ENCODE measurements at places on chromosomes 5 and 9. TPM values are rescaled to one million over a fixed set of nuclear protein-coding genes. Genes with fewer than 3 reads are reported as not detected.

The TMEM174 gene
- not detected for polyA plus RNA-seq

The CCDC192 gene
- polyA plus RNA-seq, result not detected

The GLRA1 gene
- not detected for polyA plus RNA-seq

The DPYSL3 gene
- polyA plus RNA-seq, result not detected

The FAM81B gene
- polyA plus RNA-seq, result not detected

The OR1J2 gene
- not detected for polyA plus RNA-seq

The NDUFS4 gene
- 89.3 TPM for polyA plus RNA-seq

The SWI5 gene
- polyA plus RNA-seq, result 27.8 TPM

The PIGO gene
- 26.4 TPM for polyA plus RNA-seq

The ZNF608 gene
- not detected for polyA plus RNA-seq

The ADCY2 gene
- polyA plus RNA-seq, result not detected

The PCDHB12 gene
- polyA plus RNA-seq, result not detected

DNA sequence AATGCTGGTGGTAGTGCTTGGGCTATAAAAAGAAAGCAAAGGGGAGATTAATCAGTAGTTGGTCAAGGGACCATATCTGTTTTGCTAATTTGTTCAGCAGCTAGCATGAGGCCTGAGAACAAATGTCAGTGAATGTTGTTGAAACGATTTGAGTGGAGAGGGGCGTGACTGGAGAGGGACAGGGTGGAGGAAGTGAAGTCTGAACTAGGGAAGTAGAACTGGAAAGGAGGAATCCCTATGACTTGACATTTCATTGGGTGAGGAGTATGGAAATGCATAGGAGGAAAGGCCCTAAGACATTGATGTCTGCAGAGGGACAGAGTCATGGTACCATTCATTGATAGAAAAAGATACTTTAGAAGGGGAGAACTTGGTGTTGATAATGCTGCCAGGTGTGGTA lies 19.7 kb downstream of the TLE4 start:
- no peak for DNase-seq

DNA sequence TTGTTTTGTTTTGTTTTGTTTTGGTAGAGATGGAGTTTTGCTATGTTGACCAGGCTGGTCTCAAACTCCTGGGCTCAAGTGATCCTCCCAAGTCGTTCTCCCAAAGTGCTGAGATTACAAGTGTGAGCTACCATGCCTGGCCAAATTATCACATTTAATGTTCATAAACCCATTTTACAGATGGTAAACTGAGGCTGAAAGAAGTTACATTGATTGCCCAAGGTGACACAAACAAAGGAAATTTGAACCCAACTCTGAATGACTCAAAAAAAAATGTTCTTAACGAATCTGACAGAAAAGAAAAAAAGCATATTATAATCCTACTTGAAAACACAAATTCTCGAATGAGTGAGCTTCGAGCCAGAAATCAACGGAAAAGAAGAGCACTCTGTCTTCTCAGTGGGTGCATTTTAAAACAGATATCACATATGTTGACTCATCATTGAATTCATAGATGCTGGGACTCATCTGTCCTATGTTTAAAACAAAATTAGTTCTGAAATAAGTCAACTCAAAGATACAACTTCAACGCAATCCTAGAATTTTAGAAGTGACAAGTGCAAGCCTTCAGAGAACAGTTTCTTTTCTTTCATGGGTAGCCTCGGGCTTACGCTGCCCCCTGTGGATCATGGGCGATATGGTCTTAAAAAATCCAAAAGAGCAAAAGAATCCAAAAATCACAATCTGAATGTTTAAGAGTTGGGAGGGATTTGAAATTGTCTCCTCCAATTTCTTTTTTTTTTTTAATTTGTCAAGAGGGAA lies 28.4 kb downstream of the TIMD4 start:
- peak; percentile 68 for DNase-seq

GRCh38 chr5:180613188-180613813 lies 22.0 kb upstream of the SCGB3A1 start:
- DNase-seq, result no peak

DNA sequence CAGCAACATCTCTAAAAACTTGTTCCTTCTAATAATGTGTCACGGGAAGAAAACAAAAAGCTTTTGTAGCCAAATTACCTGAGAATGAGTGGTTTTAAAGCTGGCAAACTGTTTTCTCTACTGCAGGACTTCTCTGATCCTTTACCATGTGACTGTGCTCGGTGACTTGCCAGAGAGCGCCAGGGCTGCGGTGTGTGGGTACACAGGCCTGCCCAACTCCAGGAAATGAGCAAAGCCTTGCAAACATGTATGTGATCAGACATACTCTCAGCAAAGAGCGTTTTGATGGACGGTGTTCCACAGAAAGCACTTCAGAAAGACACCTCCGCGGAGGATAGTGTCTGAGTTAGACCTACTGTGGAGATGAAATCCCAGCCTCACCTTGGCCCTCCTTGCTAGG lies 157.3 kb downstream of the SPOCK1 start:
- DNase-seq, result no peak

DNA sequence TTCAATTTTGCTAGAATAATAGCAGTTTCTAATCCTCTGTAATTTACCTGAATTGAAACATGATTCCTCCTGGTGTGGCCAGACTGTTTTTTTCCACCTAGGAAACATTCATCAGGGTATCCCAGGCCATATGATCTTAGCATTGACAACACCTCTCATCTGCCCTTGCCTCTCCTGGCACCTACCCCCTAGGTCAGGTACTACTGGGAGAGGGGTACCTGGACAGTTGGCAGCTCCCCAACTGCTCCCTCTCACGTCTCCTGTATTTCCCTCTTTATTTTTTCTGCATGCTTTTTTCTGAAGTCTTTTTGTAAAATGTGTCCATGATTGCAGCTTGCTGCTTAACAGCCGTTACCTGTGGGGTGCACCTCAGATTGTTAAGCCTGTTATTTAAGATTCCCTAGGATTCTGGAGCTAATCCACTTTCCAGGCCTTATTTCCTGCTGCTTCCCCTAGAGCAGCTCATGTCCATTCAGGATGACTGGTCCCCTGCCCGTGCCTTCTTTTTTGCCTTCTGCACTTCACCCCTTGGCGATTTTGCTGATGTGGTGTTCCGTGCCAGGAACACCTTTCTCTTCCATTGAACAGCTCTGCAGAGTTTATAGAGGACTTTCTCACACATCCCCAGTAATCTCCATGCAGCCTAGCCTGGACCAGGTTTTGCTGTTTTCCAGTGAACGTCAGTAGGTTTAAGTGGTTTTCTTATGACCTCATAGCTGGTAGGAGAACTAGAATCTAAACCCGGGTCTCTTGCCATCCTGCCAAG lies 33.6 kb downstream of the SNX30 start:
- no peak for DNase-seq

DNA sequence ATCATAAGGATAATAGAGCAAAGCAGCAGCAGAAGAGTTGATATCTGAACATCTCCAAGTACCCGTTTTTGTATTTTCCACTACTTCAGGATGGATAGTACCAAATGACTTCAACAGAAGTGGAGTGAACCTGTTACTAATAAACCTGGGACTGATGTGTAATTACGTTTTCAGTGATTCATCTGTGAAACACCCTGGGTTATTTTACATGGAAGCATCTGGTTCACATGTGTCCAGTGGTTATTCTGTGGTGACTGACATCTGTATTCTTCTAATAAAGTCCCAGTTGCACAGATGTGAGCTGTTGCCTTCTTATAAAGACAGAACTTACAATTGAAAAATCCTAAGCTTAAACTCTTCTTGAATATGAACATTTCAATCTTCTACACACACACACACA lies 139.7 kb upstream of the VCAN start:
- no peak for DNase-seq

- DNase-seq, result no peak
Observed at GRCh38 chr5:117713585-117714198, 1139.1 kb upstream of the SEMA6A start.

GRCh38 chr9:85859765-85860164 lies 81.2 kb upstream of the NAA35 start:
- no peak for DNase-seq

DNA sequence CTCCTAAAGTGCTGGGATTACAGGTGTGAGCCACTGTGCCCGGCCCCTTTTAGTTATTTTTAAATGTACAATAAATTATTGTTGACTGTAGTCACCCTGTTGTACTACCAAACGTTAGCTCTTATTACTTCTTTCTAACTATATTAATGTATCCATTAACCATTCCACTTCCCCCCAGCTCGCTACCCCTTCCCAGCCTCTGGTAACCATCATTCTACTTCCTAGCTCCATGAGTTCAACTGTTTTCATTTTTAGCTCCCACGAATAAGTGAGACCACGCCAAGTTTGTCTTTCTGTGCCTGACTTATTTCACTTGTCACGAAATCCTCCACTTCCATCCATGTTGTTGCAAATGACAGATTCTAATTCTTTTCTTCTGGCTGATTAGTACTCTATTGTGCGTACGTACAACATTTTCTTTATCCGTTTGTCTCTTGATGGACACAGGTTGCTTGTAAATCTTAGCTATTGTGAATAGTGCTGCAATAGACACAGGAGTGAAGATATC lies 6.5 kb downstream of the LURAP1L start:
- DNase-seq, result no peak

GRCh38 chr9:114228016-114228808 lies 72.9 kb downstream of the COL27A1 start:
- no peak for DNase-seq

DNA sequence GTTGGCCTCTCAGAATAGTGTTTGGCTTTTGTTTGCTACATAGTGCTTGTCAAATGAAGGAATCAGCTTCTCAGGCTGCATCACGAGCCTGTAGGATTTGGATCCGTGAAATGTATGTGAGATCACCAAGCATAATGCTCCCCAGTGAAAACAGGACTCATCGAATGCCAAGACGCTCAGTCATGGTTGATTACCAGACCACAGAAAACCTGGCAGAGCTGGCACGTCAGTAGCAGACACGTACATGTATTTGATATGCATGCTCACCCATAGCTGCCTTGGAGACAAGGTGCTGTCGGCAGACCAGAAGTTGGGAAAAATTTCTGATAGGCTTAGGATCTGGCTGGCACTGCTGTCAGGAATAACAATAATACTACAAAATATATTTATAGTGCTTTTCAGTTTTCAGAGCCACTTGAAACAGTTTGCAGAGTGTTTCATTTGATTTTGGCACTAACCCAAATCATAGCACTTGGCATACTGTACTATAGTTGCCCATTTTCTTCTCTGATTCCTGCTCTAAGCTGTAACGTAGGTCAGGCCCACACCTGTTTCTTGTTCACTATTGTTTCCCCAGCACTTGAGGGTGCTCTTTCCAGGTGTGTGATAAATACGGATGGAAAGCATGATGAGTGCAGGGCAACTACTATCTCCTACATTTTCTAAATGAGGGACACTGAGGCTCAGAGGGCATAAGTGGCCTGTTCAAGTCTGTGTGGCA lies 226.1 kb downstream of the NR3C1 start:
- no peak for DNase-seq

GRCh38 chr5:56977822-56978221 lies 25.9 kb upstream of the MIER3 start:
- no peak for DNase-seq

GRCh38 chr5:91487420-91487819 lies 104.3 kb upstream of the ARRDC3 start:
- no peak for DNase-seq

GRCh38 chr5:136174021-136174659 lies 18.8 kb downstream of the SMIM32 start:
- no peak for DNase-seq

GRCh38 chr9:120841930-120842684 lies 615 bp downstream of the PSMD5 start:
- no peak for DNase-seq

DNA sequence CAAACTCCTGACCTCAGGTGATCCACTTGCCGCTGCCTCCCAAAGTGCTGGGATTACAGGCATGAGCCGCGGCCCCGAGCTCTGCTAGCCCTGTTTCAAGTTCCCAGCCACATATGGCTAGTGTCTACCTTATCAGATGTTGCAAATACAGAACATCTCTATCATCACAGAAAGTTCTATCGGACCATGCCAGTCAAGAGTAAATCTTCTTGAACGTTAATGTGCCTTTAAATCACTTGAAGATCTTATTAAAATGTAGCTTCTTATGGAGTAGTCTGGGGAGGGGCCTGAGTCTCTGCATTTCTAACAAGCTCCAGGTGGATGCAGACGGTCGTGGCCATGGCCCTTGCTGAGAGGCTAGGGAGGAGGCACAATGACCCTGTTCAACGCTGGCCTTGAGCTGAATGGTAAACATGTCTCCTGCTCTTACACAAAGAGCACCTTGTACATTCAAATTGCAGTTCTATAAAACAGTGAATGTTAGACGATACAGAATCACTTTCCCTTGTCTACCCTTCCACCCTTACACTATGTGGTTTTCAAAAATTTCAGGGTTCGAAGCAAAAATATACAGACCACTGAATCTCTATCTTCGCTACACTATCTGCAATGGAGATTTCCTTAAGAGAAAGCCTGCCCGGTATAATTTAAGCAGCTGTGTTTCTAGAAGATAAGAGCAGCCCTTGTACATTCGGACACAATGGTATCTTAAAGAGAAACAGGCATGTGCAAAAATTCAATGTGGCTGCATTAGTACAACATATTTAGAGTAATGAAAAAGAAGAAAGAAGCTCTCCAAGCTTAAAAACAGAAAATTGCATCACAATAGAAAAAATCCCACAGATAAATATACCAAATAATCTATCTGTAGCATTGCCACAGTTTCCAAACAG lies 114.1 kb downstream of the FRMD3 start:
- no peak for DNase-seq

- no peak for DNase-seq
Observed at GRCh38 chr9:4750023-4750673, 9.1 kb upstream of the AK3 start.

DNA sequence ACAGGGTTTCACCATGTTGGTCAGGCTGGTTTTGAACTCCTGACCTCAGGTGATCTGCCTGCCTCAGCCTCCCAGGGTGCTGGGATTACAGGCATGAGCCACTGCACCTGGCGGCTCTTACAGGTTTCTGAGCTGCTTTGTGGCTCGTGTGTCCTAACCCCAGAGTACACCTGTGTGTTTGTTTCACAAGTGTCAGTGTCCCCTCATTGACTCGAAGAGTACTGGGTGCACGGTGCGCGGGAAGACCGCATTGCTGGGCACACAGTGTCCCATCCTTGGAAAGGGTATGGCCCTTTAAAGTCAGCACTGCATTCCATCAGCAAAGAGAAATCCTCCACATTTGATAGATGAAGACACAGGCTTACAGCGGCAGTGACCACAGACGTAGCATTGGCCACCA lies 23.8 kb downstream of the NDST1 start:
- no peak for DNase-seq

DNA sequence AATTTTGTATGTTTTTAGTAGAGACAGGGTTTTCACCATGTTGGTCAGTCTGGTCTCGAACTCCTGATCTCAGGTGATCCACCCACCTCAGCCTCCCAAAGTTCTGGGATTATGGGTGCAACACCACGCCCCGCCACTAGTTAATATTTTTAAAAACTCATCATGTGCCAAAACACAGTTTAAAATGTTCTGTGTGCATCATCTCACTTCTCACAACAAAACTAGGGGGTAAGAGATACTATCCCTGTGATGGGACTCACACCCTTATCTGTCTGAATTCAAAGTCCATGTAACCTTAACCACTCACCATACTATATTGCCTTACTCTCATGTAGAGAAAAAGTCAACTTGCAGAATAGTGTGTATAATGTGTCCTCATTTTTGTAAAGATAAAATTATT lies 2.6 kb downstream of the PKD2L2 start:
- DNase-seq, result no peak

- no peak for DNase-seq
Observed at GRCh38 chr5:2903451-2904395, 152.2 kb upstream of the IRX2 start.

GRCh38 chr5:148585988-148586387 lies 68.3 kb downstream of the HTR4 start:
- DNase-seq, result no peak

All from CD8-positive, alpha-beta memory T cell (primary cell).